Fibroblast of lung (primary cell): ENCODE measurements at places on chromosomes 4 and X. TPM values are rescaled to one million over a fixed set of nuclear protein-coding genes. Genes with fewer than 3 reads are reported as not detected.

DNA sequence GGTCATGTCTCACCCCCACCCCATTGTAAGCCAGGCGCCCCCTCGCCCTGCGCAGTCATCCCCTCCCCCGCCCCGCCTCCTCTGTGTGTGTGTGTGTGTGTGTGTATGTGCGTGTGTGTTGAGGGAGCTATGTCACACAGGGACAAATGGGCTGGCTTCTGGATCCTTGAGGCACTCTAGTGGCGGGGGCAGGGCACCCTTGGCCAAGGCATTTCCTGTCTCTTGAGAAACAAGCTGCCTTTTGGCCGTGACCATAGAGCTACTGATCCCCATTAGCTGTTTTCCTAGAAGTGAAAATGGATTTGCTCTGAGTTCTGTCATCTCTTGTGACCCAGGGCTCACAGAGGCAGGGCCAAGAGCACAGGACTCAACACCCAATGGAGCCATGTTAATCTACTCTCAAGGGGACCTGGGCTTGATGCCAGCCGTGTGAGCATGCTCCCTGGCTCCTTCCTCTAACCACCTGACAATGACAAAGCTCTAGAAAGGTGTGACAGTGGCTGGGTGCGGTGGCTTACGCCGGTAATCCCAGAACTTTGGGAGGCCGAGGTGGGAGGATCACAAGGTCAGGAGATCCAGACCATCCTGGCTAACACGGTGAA lies 162.5 kb upstream of the BCOR start:
- DNase-seq = no peak

DNA sequence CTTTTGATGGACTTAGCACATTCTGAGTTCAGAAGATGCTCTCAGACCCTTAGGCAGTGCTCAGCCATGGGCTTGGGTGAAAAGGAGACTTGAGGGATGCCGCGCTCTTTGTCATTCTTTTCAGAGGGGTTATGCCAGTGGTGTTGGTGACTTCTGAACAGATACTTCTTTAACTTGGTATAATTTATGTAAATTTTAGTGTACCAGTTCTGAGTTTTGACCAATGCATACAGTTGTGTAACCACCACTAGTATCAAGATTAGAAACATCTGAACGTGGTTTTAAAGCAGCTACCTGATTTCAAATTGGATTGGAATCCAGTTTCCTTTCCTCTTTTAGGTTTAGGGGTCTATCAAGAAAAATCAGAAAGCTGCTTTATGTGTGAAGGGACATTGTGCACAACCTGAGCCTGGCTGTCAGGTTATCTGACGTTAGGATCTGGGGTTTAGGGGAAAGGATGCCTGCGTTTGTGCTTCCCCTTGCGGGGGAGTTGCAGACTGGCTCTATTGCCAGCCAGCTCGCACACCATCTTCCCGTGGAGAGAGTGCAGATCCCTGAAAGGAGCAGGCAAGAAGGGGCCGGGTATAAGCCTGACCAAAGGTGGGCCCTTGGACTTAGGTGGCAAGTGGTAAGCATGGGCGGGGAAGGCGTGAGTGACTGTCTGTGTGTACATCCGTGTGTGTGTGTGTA lies 19.0 kb downstream of the SMS start:
- no peak for DNase-seq

DNA sequence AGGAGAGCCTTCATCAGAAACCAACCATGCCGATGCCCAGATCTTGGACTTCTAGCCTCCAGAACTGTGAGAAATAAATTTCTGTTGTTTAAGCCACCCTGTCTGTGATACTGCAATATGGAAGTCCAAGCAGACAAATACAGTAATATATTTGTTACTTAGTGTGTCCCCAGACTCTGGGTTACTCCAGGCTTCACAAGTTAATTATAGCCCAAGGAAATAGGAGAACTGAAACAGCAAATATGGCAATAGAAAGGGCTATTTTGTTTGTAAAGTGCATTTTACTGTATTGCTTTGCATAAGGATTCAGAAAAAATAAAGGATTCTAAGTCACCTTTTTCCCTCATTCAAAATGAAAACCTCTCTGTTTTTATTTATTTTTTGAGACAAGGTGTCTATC lies 15.7 kb downstream of the TIGD4 start:
- DNase-seq = no peak

Gene USP17L21
- polyA plus RNA-seq = not detected in 2 replicates

Gene TLR1
- 0.41 and 0.77 TPM in 2 replicates for polyA plus RNA-seq
